ENCODE measurements at places on chromosomes 12 and 14.

- DNase-seq: no peak
Measured at GRCh38 chr12:131910302-131911027, 16.0 kb downstream of the ULK1 start.

GRCh38 chr12:3718100-3718499 lies 34.8 kb downstream of the CRACR2A start:
- DNase-seq: no peak

DNA sequence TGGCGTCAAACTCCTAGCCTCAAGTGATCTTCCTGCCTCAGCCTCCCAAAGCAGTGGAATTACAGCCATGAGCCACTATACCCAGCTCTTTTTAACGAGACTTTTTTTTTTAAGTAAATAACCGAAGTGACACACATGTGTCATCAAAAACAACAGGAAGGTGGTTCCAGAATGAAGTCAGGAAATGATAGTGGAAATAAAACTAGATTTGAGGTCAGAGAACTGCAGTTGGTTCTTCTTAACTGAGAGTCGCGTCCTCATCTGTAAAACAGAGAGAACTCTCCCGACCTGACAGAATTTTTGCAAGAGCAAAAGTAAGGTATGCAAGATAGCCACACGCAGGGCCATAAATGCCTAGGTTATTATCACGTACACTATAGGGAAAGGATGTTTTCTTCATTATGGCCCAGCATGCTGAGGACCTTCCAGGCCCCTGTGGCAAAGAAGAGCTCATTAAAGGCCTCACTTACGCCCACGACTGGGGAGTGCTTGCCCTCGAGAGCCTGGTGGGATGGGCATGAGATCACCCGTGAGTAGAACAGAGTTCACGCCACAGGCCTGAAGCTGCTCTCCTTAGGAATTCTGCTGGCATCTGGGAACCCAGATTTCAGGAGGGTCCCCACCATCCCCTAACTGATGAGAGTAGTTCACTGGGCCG lies 67.2 kb downstream of the SCARB1 start:
- no peak for DNase-seq

GRCh38 chr14:54348001-54348611 lies 48.7 kb upstream of the CDKN3 start:
- no peak for DNase-seq

GRCh38 chr14:95059126-95059525 lies 98.2 kb downstream of the DICER1 start:
- DNase-seq: no peak

- DNase-seq: peak; percentile 33
Measured at GRCh38 chr14:64764641-64765520, 60.7 kb downstream of the PLEKHG3 start.

DNA sequence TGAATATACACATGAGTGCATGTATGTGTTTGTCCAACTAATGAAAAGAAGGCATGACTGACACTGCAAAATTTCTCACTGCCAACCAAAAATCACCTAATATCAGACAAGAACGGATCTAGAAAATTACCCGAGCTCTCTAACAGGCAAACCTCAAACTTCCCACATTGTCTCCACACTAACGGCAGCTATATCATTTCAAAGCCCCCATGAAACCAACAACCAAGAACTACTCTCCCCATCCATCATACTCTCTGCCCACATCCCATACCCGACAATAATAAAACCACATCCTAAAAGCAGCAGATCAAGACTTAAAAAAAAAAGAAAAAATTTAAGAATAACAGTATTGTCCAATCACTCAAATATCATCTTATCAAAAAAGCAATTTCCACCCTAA lies 227.1 kb downstream of the CEP128 start:
- DNase-seq: no peak

Measured in stimulated activated CD8-positive, alpha-beta memory T cell treated with anti-CD3 and anti-CD28 coated beads, Interleukin-7, amount 100 ng/mL, for 24 hours (primary cell).